ENCODE measurements at places on chromosomes 11 and 22. TPM values are rescaled to one million over a fixed set of nuclear protein-coding genes. Genes with fewer than 3 reads are reported as not detected.

The SERPIND1 gene
- 3.7 TPM for polyA plus RNA-seq

The TMEM86A gene
- polyA plus RNA-seq: 5.8 TPM

The MMP11 gene
- 18.2 TPM for polyA plus RNA-seq

The RCOR2 gene
- 11.6 TPM for polyA plus RNA-seq

The ANO1 gene
- polyA plus RNA-seq: 47.0 TPM

The WNT7B gene
- polyA plus RNA-seq: 10.9 TPM

The MRE11 gene
- polyA plus RNA-seq: 28.9 TPM

The C11orf91 gene
- not detected for polyA plus RNA-seq

The OR5P2 gene
- not detected for polyA plus RNA-seq

The TRIM3 gene
- 22.2 TPM for polyA plus RNA-seq

The RASSF10 gene
- 24.6 TPM for polyA plus RNA-seq

The OR6T1 gene
- not detected for polyA plus RNA-seq

The GGTLC3 gene
- polyA plus RNA-seq: not detected

The SPTBN2 gene
- 9.2 TPM for polyA plus RNA-seq

The DCPS gene
- 16.2 TPM for polyA plus RNA-seq

The CARD18 gene
- polyA plus RNA-seq: not detected

The USH1C gene
- 64.4 TPM for polyA plus RNA-seq

- no peak for DNase-seq
Measured at GRCh38 chr22:17540481-17540880, 22.8 kb upstream of the SLC25A18 start.

- DNase-seq: no peak
Measured at GRCh38 chr11:67002921-67003411, 20.0 kb upstream of the SYT12 start.

- no peak for DNase-seq
Measured at GRCh38 chr11:94131047-94131717, 2.5 kb downstream of the PANX1 start.

DNA sequence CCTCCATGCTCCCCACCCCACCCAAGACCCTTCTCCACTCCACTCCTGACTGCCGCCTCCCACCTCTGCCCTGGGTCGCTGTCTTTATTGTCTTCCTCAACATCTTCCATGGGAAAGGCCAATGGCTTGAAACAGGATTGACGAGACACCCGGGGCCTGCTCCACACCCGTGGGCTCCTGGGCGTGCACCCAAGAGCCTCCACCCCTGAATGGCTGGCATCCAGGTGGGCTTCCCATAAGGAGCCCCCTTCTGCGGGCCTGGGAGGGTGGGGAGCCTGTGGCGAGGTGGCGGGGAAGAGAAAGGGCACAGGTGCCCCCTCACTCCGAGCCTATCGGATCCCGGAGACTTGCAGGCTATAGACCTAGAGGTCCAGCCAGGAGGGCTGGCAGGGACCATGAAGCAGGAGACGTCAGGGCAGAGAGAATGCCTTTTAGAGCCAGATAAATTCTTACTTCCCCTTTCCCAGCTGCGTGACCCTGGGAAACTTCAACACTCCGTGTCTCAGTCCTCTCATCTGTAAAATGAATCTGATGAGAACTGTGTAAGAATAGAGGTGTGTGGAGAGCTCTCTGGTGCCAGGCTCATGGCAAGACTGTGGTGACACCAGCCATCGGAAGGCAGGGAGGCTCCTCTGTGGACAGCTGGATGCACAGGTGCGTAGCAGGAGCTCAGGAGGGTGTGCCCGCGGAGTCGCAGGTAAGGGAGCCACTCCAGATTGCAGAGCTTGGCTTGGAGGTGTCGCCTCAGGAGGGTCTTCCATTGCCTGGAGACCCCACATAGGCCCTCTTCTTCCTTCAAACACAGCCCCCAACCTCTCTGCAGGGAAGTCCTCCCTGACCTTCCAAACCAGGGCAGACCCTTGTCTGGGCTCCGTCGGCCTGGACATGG lies 53.9 kb downstream of the SMIM38 start:
- no peak for DNase-seq

GRCh38 chr22:18950141-18950540 lies 14.0 kb upstream of the PRODH start:
- no peak for DNase-seq

- no peak for DNase-seq
Measured at GRCh38 chr11:131955904-131956303, 585.5 kb downstream of the NTM start.

GRCh38 chr11:47000033-47000432 lies 63.5 kb downstream of the CSTPP1 start:
- DNase-seq: no peak

DNA sequence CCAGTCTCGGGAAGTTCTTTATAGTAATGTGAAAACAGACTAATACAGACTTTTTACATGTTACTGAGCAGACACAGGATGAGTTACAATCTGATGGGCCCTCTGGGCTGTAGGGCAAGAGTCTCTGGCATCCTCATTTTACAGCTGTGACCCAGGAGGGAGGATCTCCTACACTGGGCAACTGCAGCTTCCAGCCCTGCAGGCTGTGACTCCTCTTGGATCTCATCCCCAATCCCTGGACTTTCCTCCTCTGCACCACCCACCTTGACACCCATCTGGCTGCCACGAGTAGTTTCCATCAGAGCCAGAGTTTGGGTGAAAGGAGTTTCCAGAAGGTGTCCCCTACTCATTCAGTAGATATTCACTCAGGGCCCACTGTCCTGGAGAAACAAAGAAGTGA lies 48.9 kb upstream of the MYEOV start:
- no peak for DNase-seq

DNA sequence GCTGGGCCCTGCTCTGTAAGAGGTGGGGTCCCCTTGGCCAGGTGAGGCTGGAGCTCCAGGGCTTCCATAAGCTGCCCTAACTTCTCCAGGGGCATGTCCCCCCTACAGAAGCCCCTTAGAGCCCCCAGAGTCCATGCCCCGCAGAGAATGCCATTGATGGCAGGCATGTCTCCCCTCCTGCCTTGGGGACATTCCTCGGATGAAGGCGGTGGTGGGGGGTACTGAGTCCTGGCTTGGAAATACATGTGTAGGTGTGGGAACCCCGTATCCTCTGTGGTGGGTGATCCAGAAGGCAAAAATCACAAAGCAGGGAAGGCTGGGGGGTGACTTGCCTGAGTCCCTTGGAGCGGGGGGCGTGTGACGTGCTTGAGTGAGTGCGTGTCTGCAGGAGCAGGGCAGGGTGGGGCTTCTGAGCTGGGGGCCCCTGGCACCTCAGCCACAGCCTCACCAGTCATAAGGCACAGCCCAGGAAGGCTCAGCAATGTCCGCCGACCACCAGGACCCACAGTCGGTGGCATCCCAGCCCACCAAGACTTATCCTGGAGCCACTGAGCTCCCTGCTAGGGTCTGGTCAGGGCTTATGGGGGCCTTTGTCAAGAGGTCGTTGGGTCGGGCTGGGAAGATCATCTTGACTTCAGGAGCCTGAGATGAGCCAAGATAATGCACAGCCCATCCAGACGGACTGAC lies 69.8 kb upstream of the KCNQ1OT1 start:
- DNase-seq: no peak

DNA sequence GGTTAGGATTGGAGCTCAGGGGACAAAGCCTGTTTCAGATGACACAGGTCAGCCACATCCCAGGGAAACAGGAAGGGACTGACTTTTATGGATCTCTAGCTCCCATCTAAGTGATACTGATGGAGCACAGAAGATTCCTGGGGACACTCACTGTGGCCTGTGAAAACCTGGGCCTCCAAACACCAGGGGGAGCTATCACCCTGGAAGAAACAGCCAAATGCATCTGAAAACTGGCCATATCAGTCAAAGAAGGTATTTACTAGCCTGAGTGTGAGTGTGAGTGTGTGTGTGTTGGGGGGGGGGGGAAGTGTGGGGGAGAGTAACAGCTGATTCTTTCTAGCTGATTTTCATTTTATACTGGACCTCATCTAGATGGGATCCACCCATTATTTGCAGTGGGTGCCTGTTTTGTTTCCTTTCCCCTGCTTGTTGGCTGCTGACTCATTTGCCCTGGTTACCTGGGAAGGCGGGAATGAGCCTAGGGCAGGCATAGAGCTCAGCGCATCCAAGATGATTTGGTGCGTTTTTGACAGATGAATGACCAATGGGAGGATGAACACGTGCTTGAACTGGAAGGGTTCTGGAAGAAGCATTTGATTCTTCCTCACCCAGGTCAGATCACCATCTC lies 284.0 kb downstream of the KIRREL3 start:
- peak; percentile 39 for DNase-seq

- no peak for DNase-seq
Measured at GRCh38 chr22:48757985-48758561, 1069.6 kb downstream of the BRD1 start.

- DNase-seq: peak; percentile 59
Measured at GRCh38 chr11:134714021-134714656, 302.1 kb upstream of the B3GAT1 start.

- peak; percentile 53 for DNase-seq
Measured at GRCh38 chr11:106077609-106078455, at the start of gene AASDHPPT. Gene AASDHPPT, plus strand, starts transcription at chr11:106077662. Its CDS starts 49 bp downstream, at chr11:106077711.

GRCh38 chr11:40602866-40603552 lies 856.4 kb downstream of the LRRC4C start:
- no peak for DNase-seq

GRCh38 chr11:16807306-16807705 lies 68.9 kb downstream of the C11orf58 start:
- DNase-seq: no peak

DNA sequence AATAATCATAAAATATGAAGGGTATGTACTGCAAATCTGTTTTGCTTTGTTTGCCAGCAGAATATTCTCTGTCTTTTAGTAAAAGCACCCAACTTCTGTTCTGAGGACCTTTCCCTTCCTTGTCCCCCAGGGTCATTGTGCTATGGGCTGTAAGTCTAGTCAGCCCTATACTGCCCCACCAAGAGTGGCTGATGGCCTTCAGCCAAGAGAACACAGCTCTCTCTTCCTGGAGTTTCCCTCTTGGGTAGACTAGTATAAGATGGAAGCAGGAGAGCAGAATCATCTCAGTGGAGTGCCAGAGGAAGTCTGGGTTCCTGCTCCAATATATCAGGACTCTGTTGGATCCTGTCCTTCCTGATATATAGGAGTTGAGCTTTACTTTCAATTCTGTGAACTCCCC lies 29.0 kb downstream of the MMP13 start:
- no peak for DNase-seq

- no peak for DNase-seq
Measured at GRCh38 chr11:111571829-111572501, 30.3 kb upstream of the SIK2 start.

GRCh38 chr22:42275176-42275575 lies 4.7 kb upstream of the TCF20 start:
- DNase-seq: no peak

DNA sequence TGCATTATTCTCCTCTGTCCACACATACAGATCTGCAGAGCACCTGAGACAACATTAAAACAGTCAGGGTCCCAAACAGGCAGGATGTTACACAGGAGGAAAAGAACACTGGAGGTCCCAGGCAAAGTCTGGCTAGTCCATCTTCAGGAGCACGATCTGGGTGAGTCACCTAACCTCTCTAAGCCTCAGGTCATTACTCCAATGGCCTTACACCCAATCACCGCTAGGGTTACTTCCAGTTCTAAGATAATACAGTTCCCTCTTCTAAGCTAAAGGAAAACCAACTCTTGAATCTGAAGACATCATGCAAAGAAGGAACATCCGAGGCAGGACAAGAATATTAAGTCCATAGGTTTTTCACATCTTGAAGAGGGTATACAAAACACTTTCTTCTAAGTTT lies 24.5 kb downstream of the ASCC2 start:
- DNase-seq: no peak

GRCh38 chr11:134332189-134332631 lies 422 bp downstream of the GLB1L2 start:
- no peak for DNase-seq

DNA sequence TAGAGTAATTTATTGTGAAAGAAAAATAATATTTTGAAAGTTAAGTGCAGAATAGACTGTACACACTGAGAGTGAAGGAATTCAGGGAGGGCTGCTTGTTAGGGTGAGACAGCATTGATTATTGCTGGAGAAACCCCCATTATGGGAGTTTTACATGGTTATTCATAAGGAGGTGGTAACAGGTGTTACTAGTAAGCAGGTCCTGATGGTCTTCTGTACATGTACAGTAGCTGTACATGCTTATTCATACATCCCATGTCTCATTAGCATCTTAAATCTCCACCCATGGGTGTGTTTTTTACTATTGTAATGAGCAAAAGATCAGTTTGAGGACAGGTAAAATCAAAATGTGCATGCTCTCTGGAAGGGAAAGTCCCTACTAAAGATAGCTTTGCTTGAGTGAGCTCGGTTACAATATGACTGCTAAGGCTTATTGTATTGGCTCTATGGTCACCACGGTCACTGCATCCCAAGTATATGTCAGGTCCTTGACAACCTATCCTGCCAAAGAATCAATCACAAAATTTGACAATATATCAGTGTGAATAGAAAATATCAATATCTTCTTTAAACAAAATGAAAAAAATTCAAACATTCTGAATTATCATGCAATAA lies 6.2 kb downstream of the KDM4F start:
- DNase-seq: no peak

GRCh38 chr22:40009292-40009774 lies 14.6 kb downstream of the FAM83F start:
- no peak for DNase-seq

DNA sequence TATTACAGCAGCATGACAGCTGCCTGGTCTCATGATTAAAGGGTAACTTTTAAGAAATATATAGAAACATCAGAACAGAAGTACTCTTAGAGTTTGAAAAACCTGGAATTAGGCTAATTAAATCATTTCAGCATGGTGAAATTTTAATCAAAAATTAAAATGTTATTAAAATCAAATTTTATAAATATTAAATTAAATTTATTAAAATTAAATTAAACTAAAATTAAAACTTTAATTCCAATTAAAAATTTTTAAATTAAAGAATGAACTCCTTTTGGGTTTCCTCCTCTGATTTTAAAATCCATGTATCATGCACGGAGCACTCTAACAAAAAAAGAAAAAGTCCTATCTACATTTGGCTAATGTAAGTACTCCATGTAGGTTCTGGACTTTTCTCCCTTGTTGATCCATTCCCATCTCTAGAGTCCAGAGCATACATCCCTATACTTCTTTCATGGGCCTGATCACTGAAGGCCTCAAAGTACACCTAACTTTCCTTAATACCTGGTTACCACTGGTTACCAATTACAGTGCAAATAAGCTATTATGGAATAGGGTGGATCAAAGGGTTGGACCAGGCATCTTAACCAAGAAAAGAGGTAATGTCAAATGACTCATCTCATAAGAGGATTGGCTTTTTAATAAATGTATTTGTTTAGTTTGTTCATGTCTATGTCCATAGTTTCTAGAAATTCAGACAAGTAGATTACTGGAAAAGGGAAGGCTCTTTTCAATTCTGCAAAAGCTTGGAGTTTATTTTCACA lies 48.4 kb upstream of the MUC15 start:
- no peak for DNase-seq

- no peak for DNase-seq
Measured at GRCh38 chr22:19674129-19674928, 40.0 kb upstream of the SEPTIN5 start.
